Stimulated activated CD4-positive, alpha-beta T cell treated with anti-CD3 and anti-CD28 coated beads, TNF-alpha, amount 100 ng/mL, for 48 hours (primary cell): ENCODE measurements at places on chromosomes 12 and 14.

DNA sequence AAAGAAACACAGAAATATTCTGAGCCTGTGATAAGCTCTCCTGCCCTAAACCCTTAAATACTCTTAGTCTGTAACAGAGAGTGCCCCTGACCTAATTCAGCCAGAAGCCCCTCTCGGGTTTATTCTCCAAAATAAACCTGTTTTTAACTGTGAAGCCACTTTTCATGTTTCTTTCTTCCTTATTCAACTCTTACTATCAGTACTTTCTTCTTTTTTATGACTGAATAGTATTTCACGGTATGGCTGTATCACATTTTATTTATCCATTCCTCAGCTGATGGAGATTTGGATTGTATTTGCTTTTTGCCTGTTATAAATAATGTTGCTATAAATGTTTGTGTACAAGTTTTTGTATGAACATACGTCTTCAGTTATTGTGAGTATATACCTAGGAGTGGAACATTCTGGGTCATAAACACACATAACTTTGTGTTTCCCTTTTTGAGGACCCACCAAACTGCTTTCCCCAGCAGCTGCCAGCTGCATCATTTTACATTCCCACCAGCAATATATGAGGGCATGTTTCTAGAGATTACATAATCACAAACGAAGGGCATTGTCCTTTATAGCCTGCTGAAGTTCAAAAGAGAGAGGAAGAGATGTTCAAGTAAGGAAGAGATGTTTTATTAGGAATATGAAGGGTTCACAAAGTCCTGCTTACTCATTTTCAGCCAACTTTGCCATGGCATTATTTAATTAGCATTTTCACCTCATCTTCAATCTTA is 199.4 kb upstream of the NUDT4 start:
- DNase-seq: no peak

GRCh38 chr12:21602774-21603173 is 1.9 kb downstream of the GYS2 start:
- no peak for DNase-seq

DNA sequence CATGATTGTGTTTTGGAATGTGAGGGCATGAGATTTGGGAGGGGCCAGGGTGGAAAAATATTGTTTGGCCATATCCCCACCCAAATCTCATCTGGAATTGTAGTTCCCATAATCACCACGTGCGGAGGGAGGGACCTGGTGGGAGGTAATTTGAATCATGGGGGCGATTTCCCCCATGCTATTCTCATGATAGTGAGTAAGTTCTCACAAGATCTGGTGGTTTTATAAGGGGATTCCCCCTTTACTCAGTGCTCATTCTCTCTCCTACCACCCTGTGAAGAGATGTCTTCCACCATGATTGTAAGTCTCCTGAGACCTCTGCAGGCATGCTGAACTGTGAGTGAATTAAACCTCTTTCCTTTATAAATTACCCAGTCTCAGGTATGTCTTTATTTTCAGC is 15.7 kb downstream of the OR10P1 start:
- DNase-seq: no peak

DNA sequence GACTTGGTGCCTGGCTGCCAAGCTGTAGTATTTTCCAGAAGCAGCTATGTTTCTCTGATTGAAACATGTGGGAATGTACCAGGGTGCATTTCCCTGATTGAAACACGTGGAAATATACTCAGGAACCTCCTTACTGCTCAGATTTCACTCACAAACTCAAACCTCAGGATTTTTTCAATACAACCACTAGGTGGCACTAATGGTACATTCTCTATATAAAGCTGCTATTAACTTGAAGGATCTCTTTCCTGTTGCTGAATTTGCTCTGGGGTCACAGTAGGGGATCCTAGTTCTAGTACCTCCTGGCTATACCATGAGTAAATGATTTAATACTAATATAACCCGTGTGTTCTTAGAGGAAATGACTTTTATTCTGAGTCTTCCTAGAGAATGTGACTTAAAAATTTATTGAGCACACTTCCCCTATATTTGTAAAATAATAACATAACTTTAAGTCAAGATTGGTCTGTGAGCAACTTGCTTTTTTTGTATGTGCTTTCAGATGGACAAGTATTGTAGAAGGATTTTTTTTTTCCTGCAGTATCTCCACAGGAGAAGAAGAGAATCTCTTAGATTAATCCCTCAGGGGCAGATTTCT is 173.8 kb upstream of the MIS18BP1 start:
- no peak for DNase-seq

GRCh38 chr14:81991998-81992397 is 458.3 kb upstream of the SEL1L start:
- DNase-seq: no peak

DNA sequence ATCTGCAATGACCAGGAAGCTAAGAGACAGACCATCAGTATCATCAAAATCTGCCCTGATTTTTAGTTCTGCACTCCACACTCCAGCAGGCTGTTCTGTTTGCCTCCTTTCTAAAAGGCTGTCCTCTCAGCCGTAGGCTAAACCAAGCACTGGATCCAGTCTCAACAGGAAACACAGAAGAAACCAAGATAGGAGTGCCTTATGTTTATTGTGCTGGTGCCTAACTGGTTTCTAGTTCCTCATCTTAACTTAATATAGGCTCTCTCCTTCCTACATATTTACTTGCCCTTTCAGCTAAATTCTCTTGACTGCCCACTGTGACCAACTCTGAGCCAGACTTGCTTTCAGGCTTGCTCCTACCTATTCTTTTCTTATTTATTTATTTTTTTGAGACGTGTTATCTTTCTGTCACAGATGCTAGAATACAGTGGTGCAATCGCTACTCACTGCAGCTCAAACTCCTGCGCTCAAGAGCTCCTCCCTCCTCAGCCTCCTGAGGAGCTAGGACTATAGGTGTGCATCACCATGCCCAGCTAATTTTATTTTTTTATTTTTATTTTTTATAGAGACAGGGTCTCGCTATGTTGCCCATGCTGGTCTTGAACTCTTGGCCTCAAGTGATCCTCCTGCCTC is 30.8 kb downstream of the GALNT4 start:
- no peak for DNase-seq

- DNase-seq: no peak
These were observed 64.0 kb downstream of the MON2 start for GRCh38 chr12:62530596-62530995.
